ENCODE measurements at places on chromosomes 6 and 20. TPM values are rescaled to one million over a fixed set of nuclear protein-coding genes. Genes with fewer than 3 reads are reported as not detected.

DNA sequence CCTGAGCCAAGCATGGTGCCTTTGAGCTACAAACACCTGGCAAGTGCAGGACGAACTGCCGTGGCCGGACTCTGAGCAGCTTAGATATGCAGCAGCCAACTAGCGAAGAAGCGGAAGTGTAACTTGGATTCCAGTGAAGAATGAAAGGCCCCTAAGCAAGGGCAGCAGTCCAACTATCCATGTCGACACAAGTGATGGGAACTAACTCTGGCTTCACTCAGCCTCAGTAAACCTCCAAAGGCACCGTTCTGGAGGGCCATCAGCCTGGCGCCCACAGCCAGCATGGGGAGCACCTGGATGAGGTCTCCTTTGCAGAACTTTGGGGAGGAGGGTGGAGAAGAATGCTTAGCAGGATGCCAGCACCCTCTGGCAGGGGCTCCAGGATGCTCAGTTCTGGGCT lies 78.4 kb upstream of the MLN start:
- H3K27ac ChIP-seq = no peak overlapping the region
- no peak overlapping the region for H3K4me3 ChIP-seq
- DNase-seq = peak; percentile 27
- peaks cover 2% of the 10 kb centered on the region for H3K4me1 ChIP-seq
- H3K36me3 ChIP-seq = no peaks in the 10 kb centered on the region

ZSCAN9 gene
- 11.6 TPM for total RNA-seq

GRCh38 chr6:53192682-53193188 lies 44.1 kb upstream of the GCM1 start:
- no peaks in the 10 kb centered on the region for H3K4me1 ChIP-seq
- no peak overlapping the region for H3K4me3 ChIP-seq
- H3K36me3 ChIP-seq = no peaks in the 10 kb centered on the region
- H3K27me3 ChIP-seq = no peaks in the 10 kb centered on the region
- H3K27ac ChIP-seq = no peak overlapping the region
- peak; percentile 23 for DNase-seq

SPEF1 gene
- 0.17 TPM for total RNA-seq

CCDC170 gene
- total RNA-seq = 0.77 TPM
